CD4-positive, alpha-beta T cell treated with Interleukin-2 at 100 ng/mL for 4 hours (primary cell): ENCODE measurements at places on chromosomes 2 and 18.
A peak's percentile ranks its signal among the peaks of the same experiment; 100 is the strongest.

- no peak for DNase-seq
These were observed 6.0 kb downstream of the MRPL30 start for GRCh38 chr2:99187011-99187410.

GRCh38 chr2:135096665-135097446, 44.8 kb downstream of the RAB3GAP1 start:
- DNase-seq, result no peak

- no peak for DNase-seq
These were observed 12.1 kb downstream of the COPS9 start for GRCh38 chr2:240123821-240124650.

- peak; percentile 37 for DNase-seq
These were observed 2.2 kb downstream of the TGIF1 start for GRCh38 chr18:3451989-3452749.

DNA sequence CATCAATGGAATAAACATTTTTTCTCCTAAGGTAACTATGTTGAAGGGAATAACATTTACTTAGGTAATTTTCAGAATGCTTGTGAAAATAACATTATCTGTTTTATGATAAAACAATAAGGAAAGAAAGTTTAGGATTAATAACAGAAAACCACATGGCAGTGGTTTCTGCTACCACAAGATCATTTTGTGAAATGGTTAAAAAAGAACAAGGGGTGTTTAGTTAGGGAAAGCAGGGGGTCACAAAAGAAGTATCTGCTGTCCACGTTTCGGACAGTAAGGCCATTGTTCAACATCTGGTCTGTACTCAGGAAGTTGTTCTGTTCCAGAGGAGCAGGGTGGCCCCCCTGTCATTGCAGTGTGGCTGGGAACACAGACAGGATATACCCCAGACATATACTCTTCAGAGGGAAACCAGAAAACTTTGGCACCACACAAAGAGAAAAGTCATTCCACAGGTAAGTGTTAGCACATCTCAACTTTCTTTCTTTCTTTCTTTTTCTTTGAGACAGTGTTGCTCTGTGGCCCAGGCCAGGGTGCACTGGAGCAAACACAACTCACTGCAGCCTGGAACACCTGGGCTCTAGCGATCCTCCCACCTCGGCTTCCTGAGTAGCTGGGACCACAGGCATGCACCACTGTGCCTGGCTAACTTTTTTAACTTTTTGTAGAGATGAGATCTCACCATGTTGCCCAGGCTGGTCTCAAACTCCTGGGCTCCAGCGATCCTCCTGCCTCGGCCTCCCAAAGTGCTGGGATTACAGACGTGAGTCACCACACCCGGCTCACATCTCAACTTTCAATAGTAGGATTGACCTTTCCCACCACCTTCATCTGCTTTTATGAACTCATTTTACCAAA, 14.8 kb upstream of the ARL5A start:
- DNase-seq, result no peak

GRCh38 chr2:60502144-60502543, 51.3 kb downstream of the BCL11A start:
- no peak for DNase-seq

- DNase-seq, result no peak
These were observed 362.7 kb upstream of the SLC8A1 start for GRCh38 chr2:40814616-40815015.
